CD4-positive, alpha-beta T cell treated with Interleukin-6 for 4 hours (primary cell): ENCODE measurements at places on chromosomes 7 and 10.

GRCh38 chr10:78850644-78851435 is 217.9 kb upstream of the ZMIZ1 start:
- no peak for DNase-seq

DNA sequence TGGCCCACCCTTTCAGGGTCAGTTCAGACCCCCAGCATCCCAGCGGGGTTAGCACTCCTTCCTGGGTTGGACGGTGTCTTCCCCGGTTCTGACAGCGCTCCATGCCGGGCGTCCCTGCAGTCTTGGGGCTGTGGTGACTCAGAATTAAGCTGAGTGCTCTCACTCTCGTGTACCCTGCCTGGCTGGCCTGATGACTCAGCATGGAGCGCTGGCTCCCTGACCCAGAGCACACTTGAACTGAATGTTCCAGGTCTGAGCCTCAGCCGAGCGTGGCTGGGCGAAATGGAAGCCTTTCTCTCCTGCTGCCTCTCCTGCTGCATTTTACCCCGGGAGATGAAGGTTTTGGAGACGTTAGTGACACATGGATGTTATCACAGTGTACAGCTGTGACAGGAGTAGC is 7.1 kb downstream of the BAG3 start:
- peak; percentile 22 for DNase-seq

DNA sequence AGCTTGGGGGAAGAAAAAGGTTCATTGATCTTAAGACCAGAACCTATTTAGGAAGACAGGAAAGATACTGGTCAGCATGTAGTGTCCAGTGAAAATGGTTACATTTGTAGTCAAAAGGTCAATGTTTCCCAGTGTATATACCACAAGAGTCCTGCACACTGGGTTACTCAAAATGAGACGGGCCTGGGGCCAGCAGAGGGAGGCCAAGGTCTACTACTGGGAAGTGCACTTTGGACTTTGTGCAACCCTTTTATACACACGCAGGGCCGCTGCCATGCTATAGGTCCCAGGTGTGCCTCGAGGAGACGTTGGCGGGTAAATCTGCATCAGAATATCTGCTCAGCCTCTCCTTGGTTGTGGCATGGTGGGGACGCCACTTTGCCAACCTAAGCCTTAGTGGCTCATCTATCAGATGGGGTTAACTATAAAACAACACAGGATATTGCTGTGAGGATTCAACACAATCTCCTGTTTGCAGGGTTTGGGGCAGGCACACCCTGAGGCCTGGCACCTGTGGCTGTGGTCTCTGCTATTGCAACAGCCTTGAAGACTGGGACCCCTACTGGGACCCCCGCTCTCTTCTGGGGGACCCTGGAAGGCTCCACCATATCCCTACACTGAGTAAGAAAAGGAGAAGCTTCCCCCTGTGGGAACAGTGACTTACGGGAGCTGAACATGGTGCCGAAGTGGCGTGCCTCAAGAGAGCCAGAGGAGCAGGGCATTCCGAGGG is 19.7 kb downstream of the CLRN3 start:
- no peak for DNase-seq

GRCh38 chr7:132112106-132112505 is 464.2 kb downstream of the PLXNA4 start:
- DNase-seq = no peak

- no peak for DNase-seq
Observed at GRCh38 chr10:78777867-78778266, 290.9 kb upstream of the ZMIZ1 start.

- DNase-seq = no peak
Observed at GRCh38 chr10:128298587-128298986, 172.4 kb upstream of the MKI67 start.

GRCh38 chr10:7412237-7412927 is 1.5 kb upstream of the SFMBT2 start:
- peak; percentile 34 for DNase-seq

DNA sequence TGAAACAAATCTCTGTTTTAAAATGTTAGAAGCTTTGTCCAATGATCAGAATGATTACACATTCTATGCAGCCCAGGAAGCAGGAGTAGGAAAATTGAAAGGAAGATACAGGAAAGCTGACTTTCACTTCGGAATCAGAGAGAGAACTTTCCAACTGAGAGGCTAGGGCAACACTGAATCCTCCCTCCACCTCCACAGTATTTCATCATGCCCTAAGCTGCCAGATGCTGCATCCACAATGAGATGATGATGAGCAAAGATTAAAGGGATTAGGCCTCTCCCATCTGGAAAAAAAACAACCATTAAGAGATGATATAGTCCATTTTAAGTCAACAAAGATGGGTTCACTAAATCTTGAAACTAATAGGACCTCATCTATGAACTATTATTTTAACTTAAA is 215.6 kb downstream of the GPR37 start:
- no peak for DNase-seq

- no peak for DNase-seq
Observed at GRCh38 chr10:122780391-122780790, 65.3 kb downstream of the CUZD1 start.

DNA sequence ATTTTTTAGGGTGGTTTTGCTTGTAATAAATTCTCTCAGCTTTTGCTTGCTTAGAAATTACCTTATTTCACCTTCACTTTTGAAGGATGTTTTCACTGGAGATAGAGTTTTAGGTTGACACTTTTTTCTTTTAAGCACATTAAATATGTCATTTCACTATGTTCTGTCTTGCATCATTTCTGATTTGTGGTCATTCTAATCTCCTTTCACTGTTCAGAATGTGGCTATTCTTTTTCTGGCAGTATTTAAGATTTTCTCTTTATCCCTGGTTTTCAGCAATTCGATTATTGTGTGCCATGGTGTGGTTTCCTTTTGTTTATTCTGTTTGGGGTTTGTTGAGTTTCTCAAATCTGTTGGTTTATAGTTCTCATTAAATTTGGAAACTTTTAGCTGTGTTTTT is 1065.6 kb downstream of the KCNMA1 start:
- no peak for DNase-seq

- DNase-seq = no peak
Observed at GRCh38 chr10:46520381-46520780, 36.1 kb downstream of the GPRIN2 start.

- no peak for DNase-seq
Observed at GRCh38 chr7:3229904-3230470, 71.1 kb upstream of the SDK1 start.

DNA sequence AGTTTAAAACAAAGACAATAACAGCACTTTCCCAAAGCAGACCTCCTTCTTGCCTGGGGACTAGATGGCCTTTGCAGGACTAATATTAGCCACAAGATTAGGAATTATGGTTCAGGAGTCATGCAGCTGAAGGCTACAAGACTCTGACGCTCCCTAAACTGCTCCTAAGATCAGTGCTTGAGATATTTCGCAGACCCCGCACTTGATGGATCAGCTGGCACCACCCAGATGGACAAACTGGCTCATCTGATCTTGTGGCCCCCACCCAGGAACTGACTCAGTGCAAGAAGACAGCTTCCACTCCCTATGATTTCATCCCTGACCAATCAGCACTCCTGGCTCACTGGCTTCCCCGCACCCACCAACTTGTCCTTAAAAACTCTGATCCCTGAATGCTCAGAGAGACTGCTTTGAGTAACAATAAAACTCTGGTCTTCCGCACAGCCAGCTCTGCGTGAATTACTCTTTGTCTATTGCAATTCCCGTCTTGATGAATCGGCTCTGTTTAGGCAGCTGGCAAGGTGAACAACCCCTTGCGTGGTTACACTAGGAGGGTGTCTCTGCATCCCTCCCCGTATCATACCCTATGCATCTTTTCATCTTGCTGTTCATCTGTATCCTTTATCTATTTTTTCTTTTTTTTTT is 26.9 kb upstream of the NRBF2 start:
- no peak for DNase-seq

- DNase-seq = no peak
Observed at GRCh38 chr10:128896116-128896795, 570.8 kb upstream of the MGMT start.
